ENCODE measurements at places on chromosomes 5 and 9.
A peak's percentile ranks its signal among the peaks of the same experiment; 100 is the strongest.

- DNase-seq = no peak
These were observed 48.8 kb downstream of the ZNF366 start for GRCh38 chr5:72458407-72458806.

- peak; percentile 50 for DNase-seq
These were observed 2.0 kb upstream of the ZNF462 start for GRCh38 chr9:106860721-106861639.

DNA sequence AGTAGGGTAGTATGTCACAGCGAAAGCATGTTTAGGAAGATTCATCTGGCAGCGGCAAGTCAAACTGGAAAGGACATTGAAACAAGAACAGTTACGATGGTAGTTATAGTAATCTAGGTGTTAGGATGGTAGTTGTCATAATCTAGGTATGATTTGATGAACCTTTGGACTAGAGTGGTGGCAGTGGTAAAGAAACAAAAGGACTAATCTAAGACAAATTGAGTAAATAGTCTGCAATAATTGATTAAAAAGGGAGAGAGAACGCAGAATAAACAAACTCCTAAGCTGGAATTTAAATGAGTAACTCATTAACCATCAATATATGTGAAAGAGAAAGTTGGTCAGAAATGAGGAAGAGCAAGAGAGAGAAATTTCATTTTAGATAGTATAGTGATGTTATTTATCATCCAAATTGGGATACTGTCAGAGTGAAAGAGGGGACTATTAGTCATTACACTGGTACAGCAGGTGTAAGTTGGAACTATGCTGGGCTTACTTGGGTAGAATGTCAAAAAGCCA is 56.8 kb downstream of the MTREX start:
- no peak for DNase-seq

DNA sequence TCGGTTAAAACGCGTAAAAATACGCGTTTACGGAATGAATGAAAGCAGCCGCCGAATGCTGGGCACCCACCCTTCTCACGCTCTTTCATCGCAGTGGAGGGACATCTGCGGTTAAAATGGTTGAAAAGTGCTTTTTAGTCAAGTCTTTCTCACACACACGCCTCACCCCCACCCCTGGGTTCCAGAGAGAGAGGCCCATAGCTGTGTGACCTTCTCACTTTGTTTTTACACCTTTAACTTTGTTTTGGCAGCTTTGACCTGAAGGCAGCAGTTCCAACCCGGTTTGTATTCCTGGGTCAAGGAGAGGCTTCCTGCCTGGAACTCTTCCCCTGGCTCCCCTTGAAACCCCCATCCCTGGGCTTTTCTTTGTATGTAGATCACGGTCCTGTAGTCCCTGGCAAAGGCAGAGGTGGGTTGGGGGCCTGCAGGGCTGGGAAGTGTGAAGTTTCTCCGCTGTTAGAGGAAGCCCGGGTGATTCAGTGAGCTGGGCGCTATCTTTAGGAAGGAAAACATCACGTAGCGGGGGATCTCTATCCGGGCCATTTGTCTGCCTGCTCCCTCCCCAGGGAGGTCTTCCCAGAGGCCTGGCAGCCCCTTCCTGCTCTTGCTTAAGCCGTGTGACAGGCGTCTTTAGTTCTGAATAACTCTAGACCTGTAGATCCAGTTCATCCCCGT is 29.6 kb downstream of the SPRY4 start:
- no peak for DNase-seq

DNA sequence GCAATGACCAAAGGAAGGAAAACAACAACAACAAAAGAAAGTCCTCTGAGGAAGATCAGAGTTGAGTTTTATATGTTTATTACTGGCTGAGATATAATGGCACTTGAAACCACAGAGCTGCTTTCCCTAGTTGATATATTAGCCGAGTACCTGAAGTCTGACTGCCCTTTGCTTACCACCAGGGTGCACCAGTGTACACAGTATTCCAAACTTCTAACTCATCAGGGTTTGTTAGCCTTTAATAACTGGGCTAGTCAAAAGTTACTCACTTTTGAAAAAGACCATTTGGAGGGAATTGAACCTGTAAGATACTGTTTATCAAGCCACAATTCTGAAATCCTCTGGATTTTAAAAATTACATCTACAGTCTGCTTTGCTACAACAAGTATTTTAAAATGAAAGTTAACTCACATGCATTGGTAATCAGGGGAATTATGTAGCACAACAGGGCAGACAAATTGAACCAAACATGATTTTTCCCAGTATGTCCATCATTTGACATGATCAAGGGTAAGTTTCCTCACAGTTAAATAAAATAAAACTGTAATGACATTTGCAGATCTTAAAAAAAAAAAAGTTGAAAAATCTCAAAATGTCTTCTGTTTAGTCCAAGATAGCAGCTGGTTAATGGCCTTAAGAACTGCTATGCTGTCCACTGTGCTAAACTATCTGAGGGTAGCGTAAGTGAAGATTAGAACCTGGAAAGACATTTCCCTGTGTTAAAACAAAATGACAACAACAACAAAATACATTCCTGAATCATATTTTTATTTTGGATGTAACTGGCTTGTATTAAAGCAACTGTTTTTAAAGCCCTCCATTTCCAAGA is 57.3 kb upstream of the C6 start:
- DNase-seq = peak; percentile 68

DNA sequence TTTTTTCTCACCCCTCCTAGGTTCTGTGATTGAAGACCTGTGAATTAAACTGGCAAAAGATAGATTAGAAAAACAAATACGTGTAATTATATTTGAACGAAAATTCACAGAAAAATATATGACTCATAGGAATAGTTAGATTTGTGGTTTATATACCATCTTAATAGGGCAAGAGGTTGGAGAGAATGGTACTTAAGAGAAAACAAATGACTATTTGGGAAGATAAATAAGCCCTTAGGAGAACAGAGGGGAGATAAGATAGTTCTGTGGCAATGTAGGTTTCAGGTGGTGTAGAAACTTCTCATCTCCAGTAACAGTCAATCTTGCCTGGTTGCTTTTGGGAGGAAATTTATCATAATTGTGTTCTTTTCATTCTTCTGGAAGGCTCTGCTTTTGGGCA is 122.0 kb downstream of the PRDM9 start:
- DNase-seq = no peak

GRCh38 chr5:157487358-157487757 is 27.3 kb downstream of the NIPAL4 start:
- no peak for DNase-seq

GRCh38 chr9:37954581-37954981 is 50.7 kb upstream of the SLC25A51 start:
- no peak for DNase-seq

- DNase-seq = peak; percentile 40
These were observed 14.6 kb upstream of the PBX3 start for GRCh38 chr9:125732562-125732961.

GRCh38 chr9:131826053-131826452 is 86.2 kb upstream of the RAPGEF1 start:
- DNase-seq = no peak

DNA sequence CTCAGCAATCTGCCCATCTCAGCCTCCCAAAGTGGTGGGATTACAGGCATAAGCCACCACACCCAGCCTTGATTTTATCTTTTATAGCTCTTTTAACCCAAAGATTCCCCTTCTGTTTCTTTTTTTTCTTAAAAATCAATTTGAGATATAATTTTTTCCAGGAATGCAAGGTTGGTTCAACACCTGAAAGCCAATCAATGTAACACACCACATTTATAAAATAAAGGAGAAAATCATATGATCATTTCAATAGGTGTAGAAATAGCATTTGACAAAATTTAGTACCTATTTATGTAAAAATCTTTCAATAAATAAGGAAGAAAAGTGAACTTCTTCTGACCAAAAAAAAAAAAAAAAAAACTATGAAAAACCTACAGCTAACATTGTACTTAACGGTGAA is 3.7 kb upstream of the ASS1 start:
- DNase-seq = no peak

GRCh38 chr9:106643211-106643930 is 219.6 kb upstream of the ZNF462 start:
- no peak for DNase-seq

GRCh38 chr5:72511366-72511765 is 4.2 kb upstream of the ZNF366 start:
- DNase-seq = no peak

- no peak for DNase-seq
These were observed 71.2 kb downstream of the MTAP start for GRCh38 chr9:21873540-21874221.

GRCh38 chr9:14526504-14526903 is 166.7 kb downstream of the ZDHHC21 start:
- DNase-seq = no peak

DNA sequence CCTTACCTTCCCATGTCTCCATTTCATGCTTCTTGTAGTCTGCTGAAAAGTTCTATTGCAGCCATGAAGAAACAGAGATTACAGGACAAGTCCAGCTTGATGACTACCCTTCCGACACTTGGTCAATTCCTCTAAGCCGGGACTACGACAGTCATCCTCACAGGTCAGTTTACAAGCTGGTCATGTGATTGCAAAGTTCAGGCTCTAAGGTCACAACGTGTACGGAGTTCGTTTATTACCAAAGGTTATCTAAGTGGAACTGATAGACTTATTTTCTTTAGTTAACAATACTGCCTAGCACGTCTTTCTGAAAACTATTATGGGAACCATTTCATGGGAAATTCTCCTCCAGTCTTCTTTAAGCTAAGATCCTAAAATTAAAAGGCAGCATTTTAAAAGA is 88.5 kb upstream of the NR5A1 start:
- DNase-seq = peak; percentile 56

DNA sequence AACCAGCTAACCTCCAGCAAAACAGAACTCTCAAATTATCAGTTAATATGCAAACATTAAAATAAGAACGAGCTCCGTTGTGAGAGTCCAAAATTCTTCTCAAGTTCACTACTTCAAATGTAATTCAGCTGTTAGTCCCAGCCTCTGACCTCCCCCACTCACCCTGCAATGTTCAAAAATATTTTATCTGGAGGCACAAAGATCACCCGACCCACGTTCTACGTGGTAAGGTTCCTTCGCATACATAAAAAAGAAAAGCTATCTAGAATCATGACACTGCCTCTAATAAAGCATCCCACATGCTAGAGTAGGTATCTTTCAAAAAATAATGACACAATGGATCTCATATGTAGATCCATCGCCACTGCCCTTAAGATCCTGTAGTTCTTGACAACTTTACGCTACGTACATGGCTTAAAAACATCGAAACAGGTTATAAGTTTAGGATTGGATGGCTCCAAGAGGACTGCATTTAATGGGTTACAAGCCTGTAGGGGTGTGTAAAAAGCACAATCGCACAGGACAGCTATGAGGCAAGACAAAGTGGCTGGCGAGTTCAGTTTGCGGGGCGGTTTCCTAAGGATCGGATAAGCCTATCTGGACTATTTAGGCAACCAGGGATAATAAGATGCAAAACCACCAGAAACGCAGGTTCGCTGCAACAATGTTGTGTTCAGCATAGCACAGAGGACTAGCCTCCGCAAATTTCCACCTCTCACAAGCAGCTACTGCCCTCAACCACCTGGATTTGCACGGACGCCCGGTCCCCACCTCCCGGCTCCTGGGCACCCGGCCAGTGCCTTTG is 969 bp downstream of the CLK4 start:
- no peak for DNase-seq

DNA sequence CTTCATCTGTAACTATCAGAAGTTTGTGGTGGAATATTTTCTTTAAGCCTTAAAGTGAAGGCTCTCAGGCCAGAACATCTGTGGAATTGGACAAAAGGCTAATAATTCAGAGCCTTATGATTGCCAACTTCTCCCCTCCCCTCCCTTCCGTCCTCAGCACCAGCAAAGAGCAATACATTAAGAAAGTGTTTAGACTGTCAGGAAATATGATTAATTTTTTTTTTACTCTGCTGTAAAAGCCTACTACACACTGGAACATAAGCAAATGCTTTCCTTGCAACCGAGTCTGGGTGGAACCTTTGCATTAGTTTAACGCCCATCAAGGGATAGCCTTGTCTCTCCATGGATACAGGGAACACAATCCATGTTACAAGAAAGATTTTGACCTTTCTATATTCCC is 110.3 kb upstream of the TARS1 start:
- no peak for DNase-seq

DNA sequence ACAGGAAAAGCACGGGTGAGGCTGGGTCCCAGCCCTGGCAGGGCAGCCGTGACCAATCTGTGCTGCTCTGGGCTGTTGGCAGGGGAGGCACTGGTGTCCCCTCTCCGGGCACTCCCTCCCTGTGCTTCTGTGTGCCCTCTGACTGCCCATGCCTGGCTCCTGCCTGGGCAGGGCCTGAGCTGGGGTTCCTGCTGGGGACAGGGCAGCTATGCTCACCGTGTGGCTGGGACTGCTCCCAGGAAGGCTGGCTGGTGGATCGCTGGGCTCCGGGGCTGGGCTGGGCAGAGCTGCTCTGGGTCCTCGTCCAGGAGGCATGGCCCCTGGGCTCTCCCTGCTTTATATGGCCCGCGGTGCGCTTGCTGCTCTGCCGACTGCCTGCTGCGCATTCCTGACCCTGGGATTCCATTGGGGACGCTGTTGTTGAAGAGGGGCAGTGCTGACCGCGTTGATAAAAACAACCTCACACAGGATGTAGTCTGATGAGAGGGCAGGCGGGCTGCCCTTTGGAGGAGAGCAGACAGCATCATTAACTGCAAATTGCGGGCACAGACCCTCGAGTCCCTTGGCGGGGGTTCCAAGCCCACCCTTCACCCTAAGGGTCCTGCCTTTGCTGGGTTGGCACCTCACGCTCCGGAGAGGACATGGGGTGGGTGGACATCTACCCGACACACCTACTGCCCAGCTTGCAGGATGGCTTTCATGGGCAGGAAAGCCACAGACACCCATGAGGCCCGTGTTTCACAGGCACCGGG is 955 bp downstream of the QRFP start:
- DNase-seq = no peak

DNA sequence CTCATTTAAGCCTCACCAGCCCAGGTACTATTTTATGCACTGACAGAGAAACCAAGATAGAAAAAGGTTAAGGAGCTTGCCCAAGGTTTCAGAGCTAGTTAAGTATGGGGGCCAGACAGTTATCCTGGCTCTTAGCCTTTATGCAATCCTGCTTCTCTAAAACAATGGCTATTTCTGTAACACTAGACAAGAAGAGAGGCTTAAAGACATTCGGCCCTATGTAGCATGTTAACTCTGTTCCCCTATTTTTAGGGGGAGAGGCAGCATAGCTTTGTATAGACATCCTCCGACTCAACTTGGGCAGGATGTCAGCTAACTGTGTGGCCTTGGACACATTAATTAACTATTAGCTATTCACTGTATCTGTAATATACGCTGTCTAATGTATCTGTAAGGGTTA is 54.6 kb downstream of the LHFPL2 start:
- DNase-seq = no peak

DNA sequence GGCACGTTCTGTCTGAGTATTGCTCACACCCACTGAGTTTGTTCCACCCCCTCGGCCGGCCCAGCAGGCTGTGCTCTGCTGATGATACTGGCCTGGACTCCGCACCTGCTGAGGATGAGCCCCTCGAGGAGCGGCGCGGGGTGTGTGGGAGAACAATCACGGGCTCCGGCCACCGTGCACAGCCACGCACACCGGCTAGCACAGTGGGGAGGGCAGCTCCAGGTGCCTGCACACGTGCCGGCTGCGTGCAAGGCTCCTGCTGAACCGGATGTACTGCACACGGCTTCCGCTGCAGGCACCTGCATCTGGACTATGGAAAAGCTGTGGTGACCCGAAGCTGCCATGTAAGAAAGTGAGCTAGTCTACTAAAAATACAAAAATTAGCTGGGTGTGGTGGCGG is 485.2 kb upstream of the CDH9 start:
- no peak for DNase-seq

All from hepatocyte (in vitro differentiated cells).